ENCODE measurements at places on chromosomes 16 and 17. TPM values are rescaled to one million over a fixed set of nuclear protein-coding genes. Genes with fewer than 3 reads are reported as not detected.

EFNB3 gene
- 1.8 TPM for total RNA-seq

CRHR1 gene
- not detected for total RNA-seq

KRT16 gene
- total RNA-seq = 5.6 TPM

RPGRIP1L gene
- total RNA-seq = 14.1 TPM

DDX52 gene
- 29.3 TPM for total RNA-seq

Measured in osteoblast (primary cell).